SK-N-SH treated with all-trans-retinoic acid at 6 μM for 48 hours (cell line): ENCODE measurements at places on chromosomes 13 and 19.

DNA sequence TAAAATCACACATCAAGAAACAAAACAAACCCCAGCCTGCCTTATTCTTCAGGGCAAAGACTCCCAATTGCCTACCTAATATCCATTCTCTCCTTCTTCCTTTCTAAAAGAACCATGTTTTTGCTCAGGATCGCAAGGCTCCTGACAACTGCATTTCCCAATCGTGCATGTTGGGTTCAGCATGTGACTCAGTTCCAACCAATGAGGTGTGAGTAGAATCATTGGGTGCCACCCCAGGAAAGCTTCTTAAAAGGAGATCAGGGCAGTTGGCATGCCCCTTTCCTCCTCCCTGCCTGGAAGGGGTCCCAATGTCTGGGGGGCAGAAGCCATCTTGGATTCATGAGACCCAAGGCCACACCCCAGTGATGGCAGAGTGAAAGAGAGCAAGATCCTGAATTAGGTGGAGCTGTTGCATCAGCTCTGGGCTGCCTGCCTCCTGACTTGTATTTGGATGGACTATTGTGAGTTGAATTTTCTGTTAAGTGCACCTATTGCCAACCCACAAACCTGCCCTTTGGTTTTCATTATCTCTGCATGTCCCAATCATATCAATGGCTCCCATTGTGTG lies 26.0 kb upstream of the UBAC2 start:
- no peak for ATAC-seq

DNA sequence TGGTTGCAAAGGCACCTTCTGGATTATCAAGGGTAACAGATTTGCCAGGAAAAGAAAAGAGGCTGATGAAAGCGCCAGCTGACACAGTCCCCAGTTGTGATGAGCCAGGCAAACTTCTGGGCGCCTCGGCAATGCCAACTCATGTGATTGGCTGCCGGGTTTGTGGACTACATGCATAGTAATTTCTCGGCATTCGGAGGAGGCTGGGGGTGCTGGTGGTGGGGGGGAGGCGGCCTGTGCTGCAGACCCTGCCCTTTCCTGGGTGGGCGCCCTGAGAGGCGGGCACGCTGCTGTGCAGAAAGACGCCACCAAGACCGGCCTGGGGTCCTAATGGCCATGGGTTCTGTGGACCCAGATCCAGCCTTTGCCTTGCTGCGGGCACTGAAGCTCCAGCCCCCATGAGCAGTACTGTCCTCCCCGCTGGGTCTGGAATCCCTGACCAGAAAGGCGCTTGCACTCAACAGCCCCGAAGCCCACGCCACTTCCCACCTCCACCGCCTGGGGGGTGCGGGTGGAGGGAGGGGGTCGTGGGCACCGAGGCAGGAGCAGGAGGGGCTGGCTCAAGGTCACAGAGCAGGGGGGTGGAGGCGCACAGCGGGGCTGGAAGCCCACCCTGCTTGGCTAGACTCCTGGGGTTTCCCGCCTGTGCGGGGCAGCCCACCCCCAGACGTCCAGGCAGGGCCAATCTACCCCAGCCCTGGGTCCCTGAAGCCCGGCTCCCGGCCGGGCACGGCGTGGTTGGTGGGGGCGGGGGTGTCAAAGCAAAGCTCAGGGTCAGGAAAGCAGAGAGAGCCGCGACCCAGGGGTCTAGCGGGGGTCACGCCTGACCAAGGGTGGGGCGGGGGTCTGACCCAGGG lies 1.0 kb downstream of the DIRAS1 start:
- no peak for ATAC-seq

GRCh38 chr19:44783545-44783944 lies 5.9 kb downstream of the CBLC start:
- ATAC-seq = no peak

DNA sequence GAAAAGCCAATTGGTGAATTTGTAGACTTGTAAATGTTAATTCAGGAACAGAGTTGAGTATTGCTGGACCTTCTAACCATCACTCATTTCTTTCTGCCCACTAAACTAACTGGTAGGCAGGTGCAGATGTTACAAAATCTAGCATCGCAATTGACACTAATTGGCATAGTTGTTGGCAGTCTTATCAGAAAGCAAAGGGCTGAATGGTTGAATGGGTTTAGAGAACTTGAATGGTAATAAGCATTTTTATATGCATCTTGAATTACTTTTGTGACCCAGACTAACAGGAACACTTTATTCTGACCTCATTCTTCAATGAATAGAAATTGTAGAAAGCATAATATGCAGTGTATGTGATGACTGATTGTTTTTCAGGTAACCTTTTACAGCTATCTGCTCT lies 189.1 kb downstream of the GGACT start:
- ATAC-seq = no peak

DNA sequence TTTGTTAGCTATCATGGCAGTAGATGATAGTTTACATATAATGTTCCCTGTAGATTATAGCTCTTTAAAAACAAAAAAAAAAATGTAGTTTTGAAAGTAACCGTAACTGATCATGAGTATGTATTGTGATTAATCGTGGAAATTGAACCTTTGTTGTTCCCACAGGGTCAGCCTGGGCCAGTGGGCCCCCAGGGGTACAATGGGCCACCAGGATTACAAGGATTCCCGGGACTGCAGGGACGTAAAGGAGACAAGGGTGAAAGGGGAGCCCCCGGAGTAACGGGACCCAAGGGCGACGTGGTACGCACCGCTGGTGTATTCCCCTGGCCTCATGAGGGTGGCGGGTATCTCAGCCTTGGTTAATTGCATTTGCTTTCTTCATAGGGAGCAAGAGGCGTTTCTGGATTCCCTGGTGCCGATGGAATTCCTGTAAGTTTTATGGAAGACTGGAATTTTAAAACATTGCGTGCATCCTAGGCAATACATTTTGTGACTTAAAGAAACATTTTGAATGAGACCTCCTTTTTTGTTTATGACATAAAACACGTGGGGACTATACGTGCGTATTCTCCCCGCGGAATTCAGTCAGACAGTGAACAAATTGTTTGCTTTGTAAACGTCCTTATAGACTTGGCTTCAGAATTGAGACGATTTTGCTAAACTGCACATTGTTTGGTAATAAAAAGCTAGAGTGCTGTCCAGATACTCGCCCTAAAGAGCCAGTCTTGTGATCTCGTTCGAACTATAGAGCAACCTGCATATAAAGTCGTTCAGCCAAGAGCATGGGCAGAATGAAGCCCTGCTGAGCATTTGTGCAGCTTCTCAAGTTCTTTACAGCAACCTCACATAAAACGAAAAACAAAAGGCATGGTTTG lies 117.7 kb downstream of the COL4A2 start:
- ATAC-seq = no peak

- no peak for ATAC-seq
Measured at GRCh38 chr19:42132030-42132628, at the start of gene POU2F2. POU2F2 (minus strand) TSS chr19:42132446; CDS start chr19:42132411, 35 bp downstream.

GRCh38 chr13:70732611-70733010 lies 624.4 kb upstream of the KLHL1 start:
- no peak for ATAC-seq

DNA sequence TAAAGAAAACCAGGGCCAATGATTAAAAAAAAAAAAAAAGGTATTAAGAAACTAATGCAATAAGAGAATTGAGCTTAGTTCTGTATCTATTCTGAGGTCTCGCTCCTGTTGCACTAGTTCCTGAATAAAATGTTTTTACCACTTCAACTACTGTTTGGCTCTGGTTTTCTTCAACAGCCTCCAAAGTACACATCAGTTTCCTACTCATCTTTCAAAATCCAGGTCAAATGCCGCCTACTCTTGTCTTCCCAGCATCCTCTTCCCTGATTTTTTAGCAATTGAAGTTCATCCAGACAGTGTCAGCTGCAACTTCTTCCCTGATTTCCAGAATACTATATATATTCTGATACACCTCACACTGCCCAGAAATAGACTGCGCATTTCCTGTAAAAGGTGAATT lies 1.4 kb upstream of the RCBTB1 start:
- ATAC-seq = no peak

GRCh38 chr19:15252398-15253018 lies 20.3 kb upstream of the EPHX3 start:
- ATAC-seq = peak; percentile 21

GRCh38 chr19:50519006-50519575 lies 5.4 kb upstream of the ASPDH start:
- no peak for ATAC-seq

DNA sequence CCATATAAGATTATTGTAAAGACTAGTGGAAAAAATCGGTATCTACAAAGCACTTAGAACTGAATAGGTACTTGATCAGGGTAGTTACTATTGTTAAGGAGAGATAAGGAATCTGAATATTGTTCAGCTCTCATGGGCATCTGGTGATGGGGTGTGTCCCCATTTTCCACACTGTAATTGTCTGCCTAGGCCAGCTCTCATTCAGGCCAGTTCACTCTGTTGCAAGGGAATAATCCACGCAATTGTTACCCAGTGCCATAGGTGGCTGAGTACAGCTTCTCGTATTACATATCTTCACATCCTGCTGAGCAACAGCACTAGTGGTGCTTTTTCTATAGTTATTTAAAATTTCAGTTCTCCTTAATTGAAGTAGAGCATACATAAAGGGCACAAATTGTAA lies 45.6 kb upstream of the C13orf42 start:
- ATAC-seq = no peak

DNA sequence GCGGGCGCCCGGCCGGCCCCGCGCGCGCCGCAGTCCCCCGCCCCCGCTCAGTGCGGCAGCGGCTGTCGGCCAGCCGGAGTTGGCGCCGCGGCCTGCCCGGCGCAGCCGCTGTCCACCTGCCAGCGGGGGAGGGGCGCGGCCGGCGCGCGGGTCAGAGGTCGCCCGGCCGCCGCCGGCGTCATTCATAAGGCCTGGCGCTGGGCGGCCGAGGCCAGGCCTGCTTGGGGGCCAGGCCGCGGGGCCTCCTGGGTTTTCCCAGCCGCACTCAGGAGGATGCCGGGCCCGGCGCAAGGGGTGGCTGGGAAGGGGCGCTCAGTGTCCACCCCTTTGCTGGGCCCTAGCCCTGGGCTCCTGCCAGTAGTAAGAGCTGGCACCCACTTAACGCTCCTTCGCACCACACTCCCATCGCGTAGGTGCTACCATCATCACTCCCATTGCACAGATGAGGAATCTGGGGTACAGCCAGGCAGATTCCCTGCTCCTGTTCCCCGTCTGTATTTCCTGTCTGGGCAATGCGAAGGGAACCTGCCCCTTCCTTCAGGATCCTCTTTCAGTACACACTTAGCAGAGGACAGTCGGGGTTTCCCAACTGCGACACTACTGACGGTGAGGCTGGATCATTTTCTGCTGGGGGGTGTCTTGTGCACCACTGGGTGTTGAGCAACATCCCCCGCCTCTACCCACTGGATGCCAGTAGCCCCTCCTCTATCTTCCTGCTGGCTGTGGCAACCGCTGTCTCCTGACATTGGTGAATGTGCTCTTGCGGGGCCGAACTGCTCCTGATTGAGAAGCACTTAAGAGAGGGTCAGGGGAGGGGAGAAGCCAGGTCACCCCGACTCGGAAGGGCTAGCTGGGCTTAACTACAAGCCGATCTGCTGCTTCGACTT lies 846 bp upstream of the PRKACA start:
- peak; percentile 1; the same call in 2 of the 3 replicates for ATAC-seq

GRCh38 chr13:25692099-25692498 lies 320.3 kb downstream of the ATP8A2 start:
- ATAC-seq = no peak

DNA sequence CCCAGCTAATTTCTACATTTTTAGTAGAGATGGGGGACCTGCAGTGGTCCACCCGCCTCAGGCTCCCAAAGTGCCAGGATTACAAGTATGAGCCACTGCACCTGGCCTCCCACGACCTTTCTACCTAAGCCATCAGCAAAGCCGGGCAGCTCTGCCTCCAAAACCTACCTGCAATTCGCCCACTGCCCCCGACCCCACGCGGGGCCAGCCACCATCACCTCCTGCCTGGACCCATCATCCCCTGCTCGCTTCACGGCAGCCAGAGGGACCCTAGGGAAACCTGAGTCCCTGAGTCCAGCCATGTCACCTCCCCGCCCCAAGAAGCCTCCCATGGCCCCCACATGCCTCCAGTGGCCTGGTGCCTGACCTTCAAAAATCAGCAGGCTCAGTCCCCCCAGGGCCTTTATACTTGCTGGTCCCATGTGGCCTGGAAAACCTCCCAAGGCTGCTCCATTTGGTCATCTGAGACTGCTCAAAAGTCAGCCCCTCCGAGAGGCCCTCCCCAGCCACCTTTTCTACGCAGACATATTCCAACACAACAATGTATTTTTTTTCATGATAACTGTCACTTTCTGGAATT lies 12.1 kb downstream of the ERCC2 start:
- ATAC-seq = no peak

- no peak for ATAC-seq
Measured at GRCh38 chr13:99601535-99601934, 100.3 kb downstream of the TM9SF2 start.
